Prostate gland (tissue), 2 donors: ENCODE measurements at places on chromosomes 12 and 14. TPM values are rescaled to one million over a fixed set of nuclear protein-coding genes. Genes with fewer than 3 reads are reported as not detected.

DNA sequence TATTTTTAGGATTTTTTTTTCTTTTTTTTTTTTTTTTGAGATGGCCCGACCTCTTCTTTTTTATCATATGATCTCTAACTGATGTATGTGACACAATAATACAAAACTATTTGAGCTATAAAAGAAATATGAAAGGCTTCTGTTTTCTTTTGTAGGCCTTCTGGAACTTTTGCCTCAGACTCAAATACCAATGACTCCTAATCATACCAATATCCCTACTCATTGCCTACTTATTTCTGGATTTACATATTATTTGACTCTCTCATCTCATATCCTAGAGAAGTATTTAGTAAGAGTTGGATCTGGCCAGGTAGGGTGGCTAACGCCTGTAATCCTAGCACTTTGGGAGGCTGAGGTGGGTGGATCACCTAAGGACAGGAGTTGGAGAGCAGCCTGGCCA lies 12.7 kb upstream of the WDR89 start:
- DNase-seq = no peak

GRCh38 chr12:4911316-4911994 lies 1.8 kb downstream of the KCNA1 start:
- no peak for DNase-seq

- no peak for DNase-seq
Measured at GRCh38 chr12:92019491-92020277, 126.0 kb downstream of the BTG1 start.

DNA sequence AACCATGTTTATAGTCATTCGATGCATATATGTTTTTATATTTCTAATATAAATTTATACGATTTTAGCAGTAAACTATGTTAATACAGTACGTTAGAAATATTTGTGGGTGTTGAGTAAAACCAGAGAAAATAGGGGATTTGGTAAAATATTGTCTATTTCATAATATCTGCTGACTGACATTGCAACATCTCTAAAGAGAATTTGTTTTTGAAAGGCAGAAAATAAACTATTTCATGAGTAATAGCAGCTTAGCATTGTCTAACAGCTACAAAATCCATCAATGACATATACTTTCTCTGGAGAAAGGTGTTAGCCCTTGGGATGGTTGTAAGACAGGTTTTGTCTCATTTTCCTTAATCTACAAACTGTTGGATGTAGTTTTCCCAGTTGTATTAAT lies 144.9 kb downstream of the PDE3A start:
- DNase-seq = no peak

GRCh38 chr12:104673696-104674482 lies 217.1 kb downstream of the CHST11 start:
- no peak for DNase-seq

GRCh38 chr14:69237584-69237983 lies 22.4 kb upstream of the GALNT16 start:
- DNase-seq = no peak

GRCh38 chr14:99578541-99579101 lies 25.4 kb downstream of the CCDC85C start:
- DNase-seq = peak; percentile 19

DNA sequence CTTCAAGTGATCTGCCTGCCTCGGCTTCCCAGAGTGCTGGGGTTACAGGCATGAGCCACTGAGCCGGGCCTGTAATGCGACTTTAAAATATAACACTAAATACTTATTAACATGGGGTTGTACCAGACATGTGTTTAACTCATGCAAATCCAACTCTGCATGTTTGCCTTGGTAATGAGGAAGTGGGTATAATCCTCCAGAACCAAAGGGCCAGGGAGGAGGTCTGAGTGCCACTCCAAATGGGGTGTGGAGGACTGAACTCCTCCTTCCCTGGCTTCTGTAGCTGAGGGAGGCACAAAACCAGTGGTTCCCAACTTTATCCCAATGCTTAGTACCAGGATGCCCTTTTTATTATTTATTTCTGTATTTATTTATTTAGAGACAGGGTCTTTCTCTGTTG lies 61.6 kb upstream of the MED13L start:
- DNase-seq = no peak

DNA sequence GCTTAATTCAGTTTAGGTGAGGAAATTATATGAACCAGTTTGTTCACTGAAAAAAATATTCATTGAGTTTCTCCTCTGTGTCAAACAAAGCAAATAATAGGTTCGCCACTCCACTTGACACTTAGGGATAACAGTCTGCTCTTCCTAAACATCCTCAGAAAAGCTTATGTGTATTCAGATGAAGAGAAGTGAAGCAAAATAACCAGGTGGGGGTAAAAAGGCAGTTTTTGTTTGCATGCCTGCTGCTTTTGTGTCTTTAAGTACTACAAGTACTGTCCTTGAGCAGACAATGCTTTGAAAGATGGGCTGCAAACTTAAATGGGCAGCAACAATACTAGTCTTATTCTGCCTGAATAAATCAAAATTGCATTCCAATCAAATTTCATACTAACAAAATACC lies 910.7 kb upstream of the MDGA2 start:
- no peak for DNase-seq

DNA sequence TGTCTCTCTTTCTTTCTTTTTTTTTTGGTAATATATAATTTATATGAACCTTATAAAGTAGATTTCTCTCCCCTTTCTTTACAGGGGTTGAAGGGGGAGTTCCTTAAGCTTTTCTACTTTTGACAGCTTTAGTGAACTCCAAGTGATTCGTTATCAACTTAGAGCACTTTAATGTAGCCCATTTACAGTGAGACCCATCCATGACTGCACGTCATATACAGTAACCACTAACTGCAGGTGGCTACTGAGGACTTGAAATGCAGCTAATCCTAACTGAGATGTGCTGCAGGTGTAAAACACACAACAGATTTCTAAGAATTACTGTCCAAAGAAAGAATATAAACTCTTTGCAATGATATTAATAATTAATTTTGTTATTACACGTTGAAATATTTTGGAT lies 582 bp downstream of the LRRIQ1 start:
- DNase-seq = no peak

- no peak for DNase-seq
Measured at GRCh38 chr14:68755016-68755353, 37.9 kb downstream of the ZFP36L1 start.

DNA sequence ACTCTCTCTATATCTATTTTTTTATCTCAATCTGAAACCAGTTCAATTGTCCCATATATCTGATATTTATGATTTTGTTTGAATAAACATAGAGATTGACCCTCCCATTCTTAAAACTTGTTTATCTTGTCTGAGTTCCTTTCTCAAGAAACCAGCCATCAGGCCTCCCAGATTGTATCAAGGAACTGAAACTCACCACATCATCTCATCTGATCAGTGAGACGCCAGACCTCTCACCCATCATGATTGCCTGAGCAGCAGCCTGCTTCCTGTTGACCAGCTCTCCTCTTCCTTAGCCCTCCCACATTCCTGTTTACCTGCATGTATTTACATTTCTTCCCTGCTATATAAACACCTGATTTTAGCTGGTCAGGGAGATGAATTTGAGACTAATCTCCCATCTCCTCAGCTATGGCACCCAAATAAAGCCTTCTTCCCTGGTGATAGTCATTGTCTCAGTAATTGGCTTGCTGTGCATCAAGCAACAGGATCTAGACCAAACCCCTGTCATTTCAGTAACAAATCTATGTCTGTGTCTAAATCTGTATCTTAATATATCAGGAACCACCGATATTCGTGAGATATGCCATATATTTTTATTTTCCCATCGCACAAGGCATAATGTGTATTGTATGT lies 323.6 kb downstream of the TMTC2 start:
- DNase-seq = no peak

Gene RAD51AP1
- total RNA-seq = 7.6 TPM

Gene HAL
- not detected for total RNA-seq

Gene CIT
- 2.6 TPM for total RNA-seq

Gene TMEM132C
- 5.3 TPM for total RNA-seq

Gene RNU4-1
- total RNA-seq = under 0.01 TPM

Gene SOX5
- total RNA-seq = 3.7 TPM

Gene KRT8
- 536 TPM for total RNA-seq
